ENCODE measurements at places on chromosomes 16 and 17.

GRCh38 chr16:78645657-78646056, 546.2 kb downstream of the WWOX start:
- DNase-seq = no peak

DNA sequence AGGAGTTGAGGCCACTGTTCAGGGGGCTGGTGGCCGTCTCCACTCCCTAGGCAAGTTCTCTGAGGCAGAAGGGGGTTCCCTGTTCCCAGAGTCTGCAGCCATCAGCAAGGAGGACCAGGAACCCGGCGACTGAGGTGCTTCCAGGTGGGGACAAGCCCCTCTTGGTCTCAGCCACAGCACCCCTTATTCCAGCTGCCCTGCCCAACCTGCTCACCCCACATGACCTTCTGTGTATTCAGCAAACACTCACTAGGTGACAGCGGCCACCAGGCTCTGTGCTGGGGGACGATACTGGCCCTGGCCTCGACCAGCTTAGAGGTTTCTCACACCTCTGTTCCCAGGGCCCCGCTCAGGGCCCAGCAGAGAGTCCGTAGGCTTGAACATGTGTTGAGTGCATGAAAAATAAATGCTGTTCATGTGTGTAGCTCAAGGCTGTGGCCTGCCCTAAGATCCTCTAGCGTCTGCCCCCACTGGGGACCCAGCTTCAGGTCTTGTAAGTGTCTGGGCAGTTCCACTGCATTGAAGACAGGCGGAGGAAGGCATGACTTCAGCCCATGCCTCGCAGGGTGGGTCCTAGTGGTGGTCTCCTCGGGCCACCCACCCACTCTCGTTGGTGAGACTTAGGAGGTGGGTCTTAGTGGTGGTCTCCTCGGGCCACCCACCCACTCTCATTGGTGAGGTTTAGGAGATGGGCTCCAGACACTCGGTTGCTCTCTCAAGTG, 44.2 kb downstream of the NT5M start:
- no peak for DNase-seq

DNA sequence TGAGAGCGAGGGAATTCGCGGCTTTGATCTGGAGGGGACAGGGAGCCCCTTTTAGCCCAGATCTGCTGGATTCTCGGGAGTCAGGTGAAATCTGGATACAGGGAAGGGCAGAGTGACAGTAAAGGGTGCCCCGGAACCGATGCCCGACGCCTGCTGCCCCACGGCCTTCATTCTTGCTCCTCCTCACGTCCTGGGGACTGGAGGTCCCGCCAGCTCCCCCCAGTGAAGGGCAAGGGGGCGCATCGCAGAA, 596 bp downstream of the OR1F1 start:
- peak; percentile 60 for DNase-seq

DNA sequence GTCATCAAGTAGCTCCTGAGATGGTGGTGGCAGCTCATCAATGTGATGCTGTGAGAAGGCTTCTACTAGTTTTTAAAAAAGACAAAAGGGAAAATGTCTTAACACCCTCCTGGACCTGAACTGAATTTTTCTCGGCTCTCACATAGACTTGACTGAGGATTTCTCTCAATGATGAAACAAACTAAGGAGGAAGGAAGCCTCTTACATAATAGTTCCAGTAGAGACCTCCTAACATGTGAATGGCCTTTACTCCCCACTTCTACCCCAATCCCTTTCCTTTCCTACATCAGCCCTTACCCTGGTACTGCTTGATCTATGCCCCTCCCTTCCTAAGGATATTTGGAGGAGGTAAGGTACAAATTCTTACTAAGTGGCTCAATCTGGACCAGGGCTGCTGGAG, 54.8 kb upstream of the MTMR4 start:
- DNase-seq = no peak

DNA sequence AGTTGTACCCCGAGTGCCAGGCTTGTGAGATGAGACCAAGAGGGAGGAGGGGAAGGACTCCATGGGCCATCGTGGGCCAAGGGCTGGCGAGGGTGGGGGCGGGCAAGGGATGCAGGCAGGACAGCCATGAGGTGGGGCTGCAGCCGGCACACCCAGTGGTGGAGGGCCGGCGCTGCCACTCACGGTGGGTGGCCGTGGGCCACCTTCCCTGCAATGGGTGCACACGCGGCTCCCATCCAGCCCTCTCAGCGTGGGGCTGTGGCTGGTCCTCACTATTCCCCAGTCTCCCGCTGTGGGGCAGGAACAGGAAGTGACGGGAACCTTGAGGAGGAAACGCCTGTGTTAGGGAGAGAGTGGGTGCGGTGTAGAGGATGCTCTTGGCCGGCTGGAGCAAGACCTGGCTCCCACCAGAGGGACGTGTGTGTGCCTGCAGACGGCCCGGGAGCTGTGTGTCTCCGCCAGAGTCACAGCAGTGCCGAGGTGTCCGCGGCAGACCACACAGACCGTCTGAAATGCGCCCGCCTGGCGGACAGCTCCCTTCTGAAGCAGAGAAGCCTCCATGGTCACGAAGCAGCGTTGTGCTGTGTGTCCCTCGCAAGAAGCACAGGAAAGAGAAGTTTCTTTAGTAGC, 23.6 kb downstream of the CIBAR2 start:
- DNase-seq = no peak

DNA sequence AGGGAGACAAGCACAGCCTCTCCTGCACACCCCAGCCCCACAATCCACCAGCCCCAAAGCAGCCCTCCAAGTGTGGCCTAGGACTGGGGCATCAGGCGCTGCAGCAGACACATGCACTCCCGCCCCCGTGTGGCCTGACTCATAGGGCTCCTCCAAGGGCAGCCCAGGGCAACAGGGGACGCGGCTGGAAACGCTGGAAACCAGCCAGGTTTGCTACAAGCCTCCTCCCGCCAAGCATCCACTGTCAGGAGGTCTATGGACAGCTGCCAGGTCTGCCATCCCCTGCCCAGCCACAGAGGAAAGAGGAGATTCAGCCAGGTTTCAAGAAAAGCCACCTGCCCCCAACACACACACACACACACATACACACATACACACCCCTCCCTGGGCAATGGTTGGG, 25.8 kb downstream of the SRCIN1 start:
- peak; percentile 90 for DNase-seq

GRCh38 chr17:68972119-68972704, 17.0 kb upstream of the ABCA8 start:
- DNase-seq = no peak

DNA sequence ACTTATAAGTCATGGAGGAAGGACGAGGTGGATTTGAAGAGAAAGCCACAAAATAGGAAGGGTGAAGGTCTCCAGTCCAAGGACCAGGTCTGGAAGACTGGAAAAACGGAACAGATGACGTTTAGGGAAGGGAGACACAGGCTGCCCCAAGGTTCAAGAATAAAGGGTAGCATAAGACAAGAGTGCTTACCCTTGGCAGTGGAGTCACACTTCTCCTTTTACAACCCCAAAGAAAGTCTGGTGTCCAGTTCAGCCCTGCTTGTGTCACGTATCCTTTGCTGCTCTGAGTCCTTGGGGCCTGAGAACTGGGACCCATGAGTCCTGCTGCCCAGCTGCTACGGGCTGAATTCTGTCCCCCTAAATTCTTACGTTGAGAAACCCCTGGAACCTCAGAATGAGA, 13.0 kb upstream of the GGA2 start:
- no peak for DNase-seq

DNA sequence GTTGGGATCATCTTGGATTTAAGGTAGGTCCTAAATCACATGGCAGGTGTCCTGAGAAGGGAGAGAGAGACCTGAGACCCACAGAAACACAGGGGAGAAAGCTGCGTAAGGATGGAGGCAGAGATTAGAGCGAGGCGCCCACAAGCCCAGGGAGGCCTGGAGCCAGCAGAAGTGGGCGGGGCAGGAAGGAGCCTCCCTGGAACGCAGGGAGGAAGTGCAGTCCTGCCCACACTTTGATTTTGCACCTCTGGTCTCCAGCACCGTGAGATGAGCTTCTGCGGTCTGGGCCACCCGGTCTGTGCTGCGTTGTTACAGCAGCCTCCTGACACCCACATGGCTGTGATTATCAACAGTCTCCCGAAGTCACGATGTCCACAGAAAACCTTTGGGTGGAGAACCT, 6.4 kb downstream of the DNASE1L2 start:
- DNase-seq = no peak

- no peak for DNase-seq
These were observed 731.8 kb downstream of the CDH11 start for GRCh38 chr16:64390102-64390501.

DNA sequence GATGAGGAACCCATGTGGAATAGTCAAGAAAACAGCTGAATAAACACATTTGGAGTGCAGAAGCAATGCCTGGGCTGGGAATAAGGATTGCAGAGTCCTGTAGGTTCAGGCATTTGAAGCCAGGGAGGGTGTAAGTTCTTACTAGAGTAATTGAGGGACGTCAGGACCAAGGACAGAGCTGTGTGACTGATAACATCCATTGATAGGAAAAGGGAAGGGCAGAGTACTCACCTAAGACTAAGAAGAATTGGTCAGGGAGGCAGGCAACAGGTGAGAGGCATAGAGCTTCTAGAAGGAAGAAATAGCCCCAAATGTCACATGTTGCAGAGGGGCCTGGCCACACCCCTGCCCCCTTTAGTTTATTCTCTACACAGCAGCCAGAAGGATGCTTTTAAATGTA, 79.8 kb upstream of the TMEM132E start:
- no peak for DNase-seq

DNA sequence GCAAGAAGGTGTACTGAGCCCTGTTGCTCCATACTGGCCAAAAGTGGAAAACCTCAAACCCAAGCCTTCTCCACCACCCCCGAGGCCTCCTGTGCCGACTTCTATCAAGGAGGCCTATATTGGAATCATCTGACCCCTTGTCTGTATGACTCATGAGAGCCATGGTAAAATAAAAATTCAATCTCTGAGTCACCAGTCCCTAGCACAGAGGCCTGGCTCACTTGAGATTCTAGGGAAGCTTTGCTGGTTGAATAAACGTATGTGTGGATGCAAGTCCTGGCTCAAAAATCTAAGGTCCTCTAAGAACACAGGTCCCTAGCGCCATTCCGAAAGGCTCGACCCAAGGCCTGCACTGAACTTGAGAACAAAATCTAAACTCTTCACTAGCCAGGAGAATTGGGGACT, 15.0 kb downstream of the NSMCE1 start:
- DNase-seq = no peak

GRCh38 chr17:65198653-65199382, 61.6 kb downstream of the RGS9 start:
- peak; percentile 46 for DNase-seq

GRCh38 chr17:7987112-7987893, 15.1 kb upstream of the GUCY2D start:
- DNase-seq = no peak

- DNase-seq = no peak
These were observed 151.3 kb downstream of the RPTOR start for GRCh38 chr17:80695979-80696378.

DNA sequence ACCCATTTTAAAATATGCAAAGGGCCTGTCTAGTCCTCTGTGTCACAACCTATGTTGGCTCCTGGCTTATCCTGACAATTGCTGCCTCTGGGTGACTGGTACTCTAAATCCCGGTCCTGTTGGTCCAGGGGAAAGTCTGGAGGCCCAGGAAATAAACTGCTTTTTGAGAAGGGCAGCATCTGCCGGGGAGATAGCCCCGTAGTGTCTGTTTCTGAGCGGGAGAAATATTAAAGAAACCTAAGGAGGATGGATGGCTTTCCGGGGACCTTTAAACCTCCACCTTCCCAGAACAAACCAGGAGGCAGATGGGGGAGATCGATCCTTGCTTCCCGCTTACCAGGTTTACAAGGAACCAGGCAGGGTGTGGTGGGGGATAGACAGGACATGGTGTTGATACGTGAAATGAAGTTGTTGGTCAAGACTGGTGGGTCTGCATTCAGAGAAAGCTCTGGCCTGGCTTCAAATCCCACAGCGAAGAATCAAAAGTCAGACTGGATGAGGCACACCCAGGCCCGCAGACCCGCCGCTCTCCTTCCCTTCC, 3.8 kb downstream of the HOXB2 start:
- no peak for DNase-seq

GRCh38 chr16:78249056-78249455, 149.6 kb downstream of the WWOX start:
- peak; percentile 89 for DNase-seq

DNA sequence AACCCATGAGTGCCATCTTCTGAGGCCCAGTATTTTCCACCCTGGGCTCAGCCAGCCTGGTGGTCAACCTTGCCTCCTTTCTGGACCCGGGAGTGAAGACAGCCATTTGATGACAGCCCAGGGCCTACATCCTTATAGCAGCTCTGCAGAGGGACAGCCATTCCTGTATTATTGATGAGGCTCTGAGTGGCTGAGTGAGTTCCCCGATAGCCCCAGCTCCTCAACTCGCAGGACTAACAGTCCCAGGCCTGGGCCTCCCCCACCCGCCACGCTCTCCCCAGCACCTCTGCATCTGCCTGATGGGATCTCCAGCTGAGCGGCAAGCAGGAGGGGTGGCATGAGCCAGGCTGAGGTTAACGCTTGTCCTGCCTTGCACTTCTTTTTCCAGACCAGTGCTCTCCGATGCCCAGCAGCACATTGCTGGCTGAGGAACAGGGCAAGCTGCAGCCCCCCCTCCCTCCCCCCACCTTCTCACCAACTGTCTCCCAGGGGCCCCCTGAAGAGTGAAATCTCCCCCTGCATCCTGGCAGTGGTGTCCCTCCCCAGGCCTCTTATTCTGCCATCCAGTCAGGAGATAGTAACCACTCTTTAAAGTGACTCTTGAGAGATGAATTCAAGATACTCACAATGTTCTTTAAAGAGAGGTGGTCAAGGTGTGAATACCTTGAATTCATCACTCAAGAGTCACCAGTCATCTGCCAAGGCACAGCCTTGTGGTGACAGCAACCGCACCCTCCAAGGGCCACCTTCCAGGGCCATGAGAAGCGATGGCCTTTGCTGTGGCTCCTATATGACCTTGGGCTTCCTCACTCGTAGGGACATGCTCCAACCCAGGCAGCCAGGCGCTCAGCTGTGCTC, 23.5 kb downstream of the CACNG5 start:
- no peak for DNase-seq

GRCh38 chr16:17002565-17002964, 468.2 kb downstream of the XYLT1 start:
- no peak for DNase-seq

DNA sequence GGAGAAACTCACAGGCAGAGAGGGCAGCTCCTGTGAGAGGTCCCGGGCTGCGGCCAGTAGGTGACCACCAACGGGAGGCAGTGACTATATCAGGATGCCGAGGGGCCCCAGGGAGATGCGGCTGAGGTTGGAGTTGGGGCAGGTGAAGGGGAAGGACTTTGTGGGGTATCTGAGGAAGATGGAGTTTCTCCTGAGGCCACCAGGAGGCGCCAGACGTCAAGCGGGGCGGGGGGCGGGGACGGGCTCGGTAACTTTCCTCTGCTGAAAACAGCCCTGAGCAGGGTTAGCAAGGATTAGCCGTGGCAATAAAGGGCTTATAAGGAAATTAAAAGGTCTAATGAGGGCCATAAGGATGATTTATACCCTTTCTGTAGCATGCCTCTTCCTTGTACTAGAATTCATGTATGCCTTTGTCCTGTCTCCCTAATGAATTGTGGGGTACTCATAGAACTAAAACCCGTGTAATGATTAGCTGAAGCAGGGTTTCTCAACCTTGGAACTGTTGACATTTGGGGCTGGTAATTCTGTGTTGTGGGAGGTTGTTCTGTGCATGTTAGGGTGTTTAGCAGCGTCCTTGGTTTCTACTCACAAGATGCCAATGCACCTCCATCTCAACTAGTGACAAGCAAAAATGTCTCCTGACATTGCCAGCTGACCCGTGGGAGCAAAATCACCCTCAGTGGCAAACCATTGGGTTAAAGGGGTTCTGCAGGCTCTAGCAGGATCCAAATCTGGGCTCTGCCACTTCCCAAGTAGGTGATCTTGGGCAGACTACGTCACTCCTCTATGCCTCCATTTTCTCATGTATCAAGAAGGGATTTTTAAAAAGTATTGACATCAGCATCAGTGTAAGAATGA, 74.8 kb upstream of the GRIN2A start:
- DNase-seq = peak; percentile 74
